Type B pancreatic cell (in vitro differentiated cells): ENCODE measurements at places on chromosomes 1 and 21.

- no peak overlapping the region for H3K4me3 ChIP-seq
- no peaks in the 10 kb centered on the region for H3K36me3 ChIP-seq
- no peaks in the 10 kb centered on the region for H3K4me1 ChIP-seq
- no peak for DNase-seq
- peaks cover 39% of the 10 kb centered on the region for H3K27me3 ChIP-seq
- no peak overlapping the region for H3K27ac ChIP-seq
Observed at GRCh38 chr1:217268058-217268457, 362.8 kb downstream of the GPATCH2 start.

- peaks cover 33% of the 10 kb centered on the region for H3K4me1 ChIP-seq
- no peaks in the 10 kb centered on the region for H3K36me3 ChIP-seq
- H3K27me3 ChIP-seq: peaks cover 57% of the 10 kb centered on the region
- no peak for DNase-seq
- H3K27ac ChIP-seq: no peak overlapping the region
- H3K4me3 ChIP-seq: no peak overlapping the region
Observed at GRCh38 chr1:154750681-154751665, 119.1 kb downstream of the KCNN3 start.

- H3K27me3 ChIP-seq: no peaks in the 10 kb centered on the region
- H3K4me1 ChIP-seq: no peaks in the 10 kb centered on the region
- no peak overlapping the region for H3K27ac ChIP-seq
- H3K4me3 ChIP-seq: no peak overlapping the region
- DNase-seq: no peak
Observed at GRCh38 chr1:29546496-29546895, 310.2 kb downstream of the PTPRU start.

DNA sequence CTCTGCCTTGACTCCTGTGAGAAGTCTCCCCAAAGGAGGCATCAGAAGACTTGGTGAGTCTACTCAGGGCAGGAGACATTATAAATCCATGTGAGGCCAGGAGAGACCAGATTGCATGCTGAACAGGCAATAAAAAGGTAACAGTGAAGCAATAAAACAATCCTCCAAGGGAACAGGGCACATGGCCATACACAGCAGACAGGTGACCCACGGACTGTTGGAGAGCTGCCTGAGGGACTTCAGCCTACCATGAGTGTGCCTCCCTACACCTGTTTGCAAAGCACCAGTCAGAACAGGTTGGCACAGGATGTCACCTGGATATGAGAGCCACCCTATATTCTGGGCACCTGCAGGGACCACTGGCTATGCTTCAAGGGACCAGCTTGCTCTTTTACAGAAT is 67.6 kb downstream of the MAB21L3 start:
- H3K4me1 ChIP-seq: no peaks in the 10 kb centered on the region
- peaks cover 22% of the 10 kb centered on the region for H3K27me3 ChIP-seq
- H3K4me3 ChIP-seq: no peak overlapping the region
- DNase-seq: no peak

GRCh38 chr21:32240851-32241687 is 37.8 kb downstream of the MIS18A start:
- DNase-seq: no peak
- H3K36me3 ChIP-seq: peaks cover 5% of the 10 kb centered on the region

- H3K36me3 ChIP-seq: peaks cover 6% of the 10 kb centered on the region
- peaks cover 22% of the 10 kb centered on the region for H3K4me1 ChIP-seq
- H3K27me3 ChIP-seq: no peaks in the 10 kb centered on the region
- no peak for DNase-seq
- H3K27ac ChIP-seq: peak overlapping the region; percentile 12
Observed at GRCh38 chr1:111195002-111195684, 5.3 kb downstream of the DENND2D start.

GRCh38 chr1:111415461-111415860 is 12.1 kb downstream of the OVGP1 start:
- no peak overlapping the region for H3K27ac ChIP-seq
- no peaks in the 10 kb centered on the region for H3K27me3 ChIP-seq
- no peaks in the 10 kb centered on the region for H3K36me3 ChIP-seq
- DNase-seq: no peak
- no peak overlapping the region for H3K4me3 ChIP-seq

GRCh38 chr1:178541829-178542553 is 29.1 kb downstream of the TEX35 start:
- peak overlapping the region; percentile 85 for H3K27ac ChIP-seq
- H3K4me1 ChIP-seq: peaks cover 43% of the 10 kb centered on the region
- H3K27me3 ChIP-seq: no peaks in the 10 kb centered on the region
- H3K36me3 ChIP-seq: peaks cover 9% of the 10 kb centered on the region
- peak overlapping the region; percentile 97 for H3K4me3 ChIP-seq

- no peak overlapping the region for H3K4me3 ChIP-seq
- no peak for DNase-seq
- no peak overlapping the region for H3K27ac ChIP-seq
- H3K4me1 ChIP-seq: peaks cover 10% of the 10 kb centered on the region
Observed at GRCh38 chr1:95171270-95172245, 54.4 kb downstream of the TLCD4 start.

DNA sequence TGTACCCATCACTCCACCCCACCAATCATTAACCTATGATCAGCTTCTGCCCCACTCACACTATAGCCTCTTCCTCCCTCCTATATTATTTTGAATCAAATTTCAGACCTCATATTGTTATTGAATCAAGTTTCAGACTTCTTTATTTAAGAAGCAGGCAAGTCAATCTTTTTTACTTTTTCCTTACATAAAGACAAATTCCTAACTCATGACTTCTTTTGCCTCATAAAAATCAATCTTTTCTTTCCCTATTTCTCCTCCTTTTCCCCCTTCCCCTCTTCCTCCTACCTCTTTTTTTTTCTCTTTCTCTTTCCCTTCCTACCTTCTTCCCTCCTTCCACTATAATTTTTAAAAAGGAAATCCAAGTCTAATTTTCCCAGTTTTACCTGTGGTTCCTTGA is 4.3 kb upstream of the RWDD3 start:
- DNase-seq: no peak
- H3K36me3 ChIP-seq: no peaks in the 10 kb centered on the region
- H3K4me3 ChIP-seq: no peak overlapping the region
- H3K4me1 ChIP-seq: peaks cover 13% of the 10 kb centered on the region
- no peak overlapping the region for H3K27ac ChIP-seq

- no peaks in the 10 kb centered on the region for H3K36me3 ChIP-seq
- H3K27me3 ChIP-seq: peaks cover 15% of the 10 kb centered on the region
- no peak overlapping the region for H3K27ac ChIP-seq
- H3K4me1 ChIP-seq: peaks cover 6% of the 10 kb centered on the region
Observed at GRCh38 chr21:34693192-34693810, 24.5 kb downstream of the CLIC6 start.

GRCh38 chr1:74486036-74486435 is 26.4 kb downstream of the LRRC53 start:
- H3K4me1 ChIP-seq: no peaks in the 10 kb centered on the region
- H3K4me3 ChIP-seq: no peak overlapping the region
- H3K27me3 ChIP-seq: no peaks in the 10 kb centered on the region

DNA sequence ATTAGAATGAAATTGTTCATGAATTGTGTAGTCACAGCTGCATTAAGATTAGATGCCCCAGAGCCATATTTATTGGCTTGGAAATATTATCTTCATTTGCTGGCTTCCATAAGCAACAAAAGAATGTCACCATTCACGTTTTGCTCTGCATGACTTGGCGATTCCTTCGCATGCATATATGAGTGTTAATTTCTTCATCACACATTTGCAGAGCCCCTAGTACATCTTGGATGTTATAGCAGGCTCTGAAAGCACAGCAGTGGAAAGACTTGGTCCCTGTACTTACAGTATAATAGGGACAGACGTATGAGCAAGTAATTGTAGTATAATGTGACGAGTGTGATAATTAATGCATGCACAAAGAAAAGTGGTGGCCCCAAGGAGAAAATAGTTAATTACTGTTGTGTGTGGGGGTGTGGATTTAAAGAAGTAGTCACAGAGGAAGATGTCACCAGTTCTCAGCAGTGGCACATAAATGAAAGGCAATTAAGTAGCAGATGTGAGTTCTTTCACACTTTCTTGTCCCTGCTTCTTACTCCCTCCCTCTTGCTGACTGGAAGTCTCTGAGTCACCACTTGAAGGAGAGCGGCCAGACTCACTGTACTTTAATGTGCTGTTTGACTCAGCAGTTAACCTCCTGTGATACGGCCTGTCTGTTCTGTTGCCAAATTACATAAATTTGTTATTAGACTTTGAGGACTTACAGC is 21.0 kb downstream of the S100A10 start:
- H3K36me3 ChIP-seq: no peaks in the 10 kb centered on the region
- no peak for DNase-seq
- peak overlapping the region; percentile 91 for H3K27ac ChIP-seq
- peaks cover 9% of the 10 kb centered on the region for H3K4me1 ChIP-seq
- peak overlapping the region; percentile 62 for H3K4me3 ChIP-seq

DNA sequence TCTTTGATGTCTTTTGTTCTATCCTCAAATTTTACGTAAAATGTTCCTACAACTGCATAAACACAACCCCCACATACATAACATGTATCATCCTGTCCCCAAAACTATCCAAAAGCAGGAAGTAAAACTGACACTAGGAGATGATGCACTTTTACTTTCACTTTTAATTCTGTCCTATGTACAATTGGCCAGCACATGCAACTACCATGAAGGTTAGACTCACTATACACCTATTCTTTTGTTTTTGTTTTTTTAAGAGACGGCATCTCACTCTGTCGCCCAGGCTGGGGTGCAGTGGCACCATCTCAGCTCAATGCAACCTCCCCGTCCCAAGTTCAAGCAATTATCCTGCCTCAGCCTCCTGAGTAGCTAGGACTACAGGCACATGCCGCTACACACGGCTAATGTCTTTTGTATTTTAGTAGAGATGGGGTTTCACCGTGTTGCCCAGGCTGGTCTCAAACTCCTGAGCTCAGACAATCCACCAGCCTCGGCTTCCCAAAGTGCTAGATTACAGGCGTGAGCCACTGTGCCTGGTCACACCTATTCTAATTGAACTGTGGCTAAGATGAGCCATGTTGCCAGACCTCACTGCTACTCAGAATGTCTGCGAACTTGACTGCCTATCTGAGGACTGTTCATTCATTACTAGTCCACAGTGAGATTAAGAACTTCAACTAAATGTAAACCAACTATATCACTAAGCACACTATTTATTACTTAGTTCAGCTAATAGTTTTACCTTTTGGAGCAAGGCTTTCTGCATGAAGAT is 48.0 kb downstream of the TOR3A start:
- H3K36me3 ChIP-seq: peaks cover 17% of the 10 kb centered on the region
- peak overlapping the region; percentile 48 for H3K27ac ChIP-seq
- DNase-seq: no peak
- H3K27me3 ChIP-seq: no peaks in the 10 kb centered on the region
- no peak overlapping the region for H3K4me3 ChIP-seq
- peaks cover 4% of the 10 kb centered on the region for H3K4me1 ChIP-seq

GRCh38 chr1:160101717-160102522 is 3.5 kb upstream of the IGSF8 start:
- peak overlapping the region; percentile 61 for H3K27ac ChIP-seq
- peaks cover 67% of the 10 kb centered on the region for H3K4me1 ChIP-seq
- H3K4me3 ChIP-seq: no peak overlapping the region
- H3K36me3 ChIP-seq: no peaks in the 10 kb centered on the region
- no peaks in the 10 kb centered on the region for H3K27me3 ChIP-seq

DNA sequence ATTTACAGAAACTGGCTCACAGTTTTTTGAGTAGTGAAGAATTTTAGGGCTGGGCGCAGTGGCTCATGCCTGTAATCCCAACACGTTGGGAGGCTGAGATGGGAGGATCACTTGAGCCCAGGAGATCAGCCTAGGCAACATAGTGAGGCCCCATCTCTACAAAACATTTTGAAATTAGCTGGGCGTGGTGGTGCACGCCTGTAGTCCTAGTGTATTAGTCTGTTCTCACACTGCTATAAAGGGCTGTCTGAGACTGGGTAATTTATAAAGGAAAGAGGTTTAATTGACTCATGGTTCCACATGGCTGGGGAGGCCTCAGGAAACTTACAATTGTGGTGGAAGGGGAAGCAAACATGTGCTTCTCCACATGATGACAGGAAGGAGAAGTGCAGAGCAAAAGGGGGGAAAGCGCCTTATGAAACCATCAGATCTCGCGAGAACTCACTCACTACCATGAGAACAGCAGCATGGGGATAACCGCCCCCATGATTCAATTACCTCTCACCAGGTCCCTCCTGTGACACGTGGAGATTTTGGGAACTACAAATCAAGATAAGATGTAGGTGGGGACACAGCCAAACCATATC is 24.4 kb upstream of the DYRK1A start:
- H3K36me3 ChIP-seq: peaks cover 4% of the 10 kb centered on the region
- H3K27ac ChIP-seq: peak overlapping the region; percentile 85
- H3K4me1 ChIP-seq: peaks cover 21% of the 10 kb centered on the region
- no peaks in the 10 kb centered on the region for H3K27me3 ChIP-seq

- no peak for DNase-seq
- H3K27ac ChIP-seq: no peak overlapping the region
- H3K4me3 ChIP-seq: no peak overlapping the region
- H3K27me3 ChIP-seq: no peaks in the 10 kb centered on the region
- no peaks in the 10 kb centered on the region for H3K36me3 ChIP-seq
Observed at GRCh38 chr21:45996311-45997204, 15.0 kb downstream of the COL6A1 start.

- no peaks in the 10 kb centered on the region for H3K36me3 ChIP-seq
- no peak overlapping the region for H3K27ac ChIP-seq
- H3K27me3 ChIP-seq: peaks cover 22% of the 10 kb centered on the region
- no peak overlapping the region for H3K4me3 ChIP-seq
- peaks cover 10% of the 10 kb centered on the region for H3K4me1 ChIP-seq
Observed at GRCh38 chr1:206892351-206892984, 4.8 kb upstream of the IL24 start.

GRCh38 chr21:45365608-45366241 is 39.2 kb upstream of the COL18A1 start:
- H3K27ac ChIP-seq: peak overlapping the region; percentile 87
- no peak for DNase-seq
- peak overlapping the region; percentile 9 for H3K4me3 ChIP-seq

DNA sequence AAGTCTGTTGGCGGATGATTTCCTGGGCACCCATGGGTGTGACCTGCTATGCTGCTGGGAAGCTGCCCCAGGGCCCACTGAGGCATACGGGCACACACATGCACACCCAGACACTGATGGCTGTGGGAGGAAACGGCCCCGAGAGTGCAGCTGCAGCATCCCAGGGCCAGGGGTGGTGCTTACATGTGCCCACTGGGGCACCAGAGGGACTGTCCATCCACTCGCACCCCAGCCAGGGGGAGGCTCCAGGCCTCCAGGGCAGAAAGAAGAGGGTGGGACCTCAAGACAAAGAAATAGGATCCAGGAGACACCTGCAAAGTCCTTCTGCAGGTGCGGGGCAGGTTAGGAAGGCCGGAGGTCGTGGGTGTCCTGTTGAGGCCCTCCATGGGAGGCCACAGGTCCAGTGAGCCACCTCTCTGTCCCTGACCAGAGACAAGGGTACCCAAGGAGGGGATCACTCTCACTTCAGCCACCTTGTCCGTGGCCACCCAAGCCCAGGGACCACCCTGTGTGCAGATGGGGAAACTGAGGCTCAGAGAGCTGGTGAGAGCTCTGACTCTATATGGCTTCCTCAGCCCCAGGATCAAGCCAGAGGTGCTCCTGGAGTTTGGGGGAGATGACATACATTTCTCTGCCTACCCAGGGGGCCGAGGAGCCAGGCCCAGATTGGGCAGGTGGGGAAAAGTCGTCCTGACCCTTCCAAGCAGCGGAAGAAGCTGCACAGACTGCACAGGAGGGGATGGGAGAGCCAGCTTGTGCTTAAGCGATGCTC is 57.1 kb downstream of the WNT9A start:
- H3K36me3 ChIP-seq: no peaks in the 10 kb centered on the region
- no peak overlapping the region for H3K27ac ChIP-seq
- H3K4me1 ChIP-seq: peaks cover 8% of the 10 kb centered on the region
- H3K27me3 ChIP-seq: no peaks in the 10 kb centered on the region
- DNase-seq: peak; percentile 58

GRCh38 chr21:28975397-28975796 is 17.3 kb downstream of the LTN1 start:
- no peak overlapping the region for H3K27ac ChIP-seq
- no peak overlapping the region for H3K4me3 ChIP-seq
- H3K36me3 ChIP-seq: peaks cover 22% of the 10 kb centered on the region
- no peaks in the 10 kb centered on the region for H3K4me1 ChIP-seq
